NCI-H460 (cell line): ENCODE measurements at places on chromosomes 11 and 22.

DNA sequence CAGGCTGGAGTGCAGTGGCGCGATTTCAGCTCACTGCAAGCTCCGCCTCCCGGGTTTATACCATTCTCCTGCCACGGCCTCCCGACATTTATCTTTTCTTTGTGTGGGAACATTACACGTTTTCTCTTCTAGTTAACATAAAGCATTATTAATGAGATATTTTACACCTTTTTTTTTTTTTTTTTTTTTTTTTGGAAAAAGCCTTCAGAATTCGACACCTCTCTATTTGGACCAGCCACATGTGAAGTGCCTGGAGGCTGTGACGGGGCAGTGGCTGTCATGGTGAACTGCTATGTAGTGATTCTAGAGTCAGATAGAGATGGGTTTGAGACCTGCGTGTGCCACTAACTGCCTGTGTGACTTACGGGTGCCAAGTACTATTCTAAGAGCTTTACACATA, 64.3 kb downstream of the SMIM38 start:
- no peak for DNase-seq

GRCh38 chr11:91194546-91194945, 971.7 kb upstream of the CHORDC1 start:
- DNase-seq, result no peak

- no peak for DNase-seq
Observed at GRCh38 chr22:48076008-48076407, 1313.6 kb downstream of the TBC1D22A start.

DNA sequence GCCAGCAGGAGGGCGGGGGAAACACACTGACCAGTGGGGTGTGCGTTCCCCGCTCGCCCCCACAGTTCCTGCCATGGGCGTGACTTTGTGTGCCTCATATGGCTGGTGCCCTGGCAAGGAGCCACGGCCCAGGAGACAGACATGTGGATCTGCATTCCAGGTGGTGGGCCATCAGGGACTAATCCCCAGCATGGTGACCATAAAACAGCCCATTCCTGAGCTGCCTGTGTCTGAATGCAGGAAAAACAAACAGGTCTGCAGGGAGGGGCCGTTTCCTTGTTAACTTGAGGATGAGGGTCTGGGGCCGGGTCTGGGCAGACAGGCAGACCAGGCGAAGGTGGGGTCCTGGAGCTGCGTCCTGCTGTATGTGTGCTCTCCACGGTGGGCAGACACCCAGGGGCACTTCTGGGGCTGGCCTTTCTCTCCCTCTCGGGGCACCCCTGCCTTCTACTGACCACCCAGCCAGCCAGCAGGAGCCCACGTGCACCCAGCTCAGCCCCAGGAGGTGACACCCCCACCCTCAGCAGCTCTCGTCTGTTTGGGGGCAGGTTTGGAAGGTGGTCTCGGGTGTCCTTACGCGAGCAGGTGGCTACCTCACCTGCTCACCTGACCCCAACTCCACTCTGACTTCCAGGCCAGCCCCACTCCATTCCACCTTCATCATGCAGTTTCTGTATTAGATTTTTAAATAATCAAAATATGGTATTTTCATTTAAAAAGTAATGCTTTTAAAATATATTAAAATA, 120.3 kb downstream of the KCNQ1OT1 start:
- no peak for DNase-seq

- DNase-seq, result no peak
Observed at GRCh38 chr22:50485221-50486131, 1.2 kb upstream of the MIOX start.

DNA sequence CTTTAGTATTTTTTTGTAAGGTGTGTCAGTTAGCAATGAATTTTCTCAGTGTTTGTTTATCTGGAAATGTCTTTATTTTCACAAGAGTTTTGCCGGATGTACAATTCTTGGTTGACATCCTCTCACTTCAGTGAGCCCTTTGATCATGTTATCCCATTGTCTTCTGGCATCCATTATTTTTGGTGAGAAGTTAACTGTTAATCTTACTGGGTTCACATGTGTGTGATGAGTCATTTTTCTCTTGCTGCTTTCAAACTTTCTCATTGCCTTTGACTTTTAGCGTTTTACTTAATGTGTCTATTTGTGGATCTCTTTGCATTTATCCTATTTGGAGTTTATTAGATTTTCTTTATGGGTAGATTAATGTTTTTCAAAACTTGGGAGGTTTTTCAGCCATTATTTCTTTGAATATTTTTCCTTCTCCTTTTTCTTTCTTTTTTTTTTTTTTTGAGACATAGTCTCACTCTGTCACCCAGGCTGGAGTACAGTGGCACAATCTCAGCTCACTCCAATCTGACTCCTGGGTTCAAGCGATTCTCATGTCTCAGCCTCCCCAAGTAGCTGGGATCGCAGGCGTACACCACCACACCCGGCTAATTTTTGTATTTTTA, 100.5 kb upstream of the RRM1 start:
- DNase-seq, result no peak

DNA sequence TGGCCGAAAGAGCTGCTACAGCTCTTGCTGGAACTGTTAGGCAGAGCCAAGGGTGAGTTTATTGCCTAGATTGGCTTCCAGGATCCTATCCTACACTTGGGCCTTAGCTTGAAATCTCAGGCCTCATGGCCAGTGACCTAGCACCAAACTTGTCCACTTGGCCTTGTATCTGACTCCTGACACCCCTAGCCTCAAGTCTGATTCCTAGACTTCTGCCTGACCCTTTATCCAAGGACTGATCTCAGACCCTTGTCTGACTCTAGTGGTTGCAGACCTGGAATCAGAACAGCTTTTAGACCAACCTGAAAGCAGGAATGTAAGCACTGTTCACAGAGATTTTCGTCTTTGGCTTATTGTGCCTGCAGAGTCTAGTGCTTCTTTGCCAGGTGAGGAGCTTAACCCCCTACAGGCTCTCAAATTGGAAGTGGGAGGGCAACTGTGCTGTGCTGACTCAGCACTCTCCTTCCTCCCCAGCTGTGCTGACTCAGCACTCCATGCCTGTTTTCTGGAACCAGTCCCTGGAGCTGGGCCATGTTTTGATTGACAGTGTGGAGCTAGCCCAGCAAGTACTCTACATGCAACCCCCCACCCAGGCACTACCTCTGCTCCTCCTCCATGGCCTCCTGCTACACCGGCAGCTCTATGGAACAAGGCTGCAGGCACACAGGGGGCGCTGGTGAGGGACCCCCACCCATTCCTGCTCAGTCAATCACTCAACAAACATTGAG, 35.1 kb downstream of the RRP8 start:
- DNase-seq, result no peak

DNA sequence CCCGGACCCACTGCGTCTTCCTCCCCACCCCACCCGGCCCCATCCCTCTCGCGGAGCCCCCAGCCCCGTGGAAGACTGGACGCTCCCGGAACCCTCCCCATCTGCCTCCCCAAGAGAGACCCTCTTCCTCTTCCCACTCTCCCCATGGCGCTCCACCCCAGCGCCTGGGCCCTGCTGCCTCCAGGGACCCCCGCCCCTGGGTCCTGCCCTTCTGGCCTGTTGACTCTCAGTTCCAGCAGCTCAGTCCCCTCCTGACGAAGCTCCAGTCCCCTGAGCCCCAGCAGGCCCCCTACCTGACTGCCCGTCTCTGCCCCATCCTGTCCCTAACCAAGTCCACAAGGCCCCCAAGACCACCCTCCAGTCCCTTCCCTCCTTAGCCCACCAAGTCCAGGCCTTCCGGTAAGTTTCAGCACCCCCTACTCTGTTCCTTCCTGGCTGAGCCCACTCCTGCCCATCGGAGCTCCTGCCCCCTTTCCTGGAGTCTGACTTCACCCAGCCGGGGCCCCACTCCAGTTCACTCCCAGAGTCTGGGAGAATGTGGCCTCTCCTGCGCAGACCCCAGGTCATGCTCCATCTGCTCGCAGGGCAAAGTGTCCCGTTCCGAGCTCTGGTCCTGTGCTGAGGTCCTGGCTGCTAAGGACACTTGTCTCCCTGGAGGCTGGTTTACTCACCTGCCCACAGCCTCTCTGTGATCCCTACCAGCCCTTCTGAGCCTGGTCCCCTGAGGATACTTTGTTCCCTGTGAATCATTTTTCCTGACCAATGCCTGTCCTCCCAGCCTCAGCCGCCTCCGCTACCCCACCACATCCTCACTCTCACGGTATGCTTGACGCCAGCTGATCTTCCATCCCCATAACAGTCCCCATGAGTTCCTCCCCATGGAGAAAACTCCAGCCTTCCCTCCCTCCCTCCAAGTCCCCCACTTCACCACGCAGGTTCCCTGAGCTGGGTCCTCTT, 722 bp downstream of the IFITM10 start:
- no peak for DNase-seq

GRCh38 chr11:128597209-128597608, 9.9 kb upstream of the ETS1 start:
- no peak for DNase-seq

GRCh38 chr22:42817556-42817955, 39.5 kb downstream of the ARFGAP3 start:
- no peak for DNase-seq

DNA sequence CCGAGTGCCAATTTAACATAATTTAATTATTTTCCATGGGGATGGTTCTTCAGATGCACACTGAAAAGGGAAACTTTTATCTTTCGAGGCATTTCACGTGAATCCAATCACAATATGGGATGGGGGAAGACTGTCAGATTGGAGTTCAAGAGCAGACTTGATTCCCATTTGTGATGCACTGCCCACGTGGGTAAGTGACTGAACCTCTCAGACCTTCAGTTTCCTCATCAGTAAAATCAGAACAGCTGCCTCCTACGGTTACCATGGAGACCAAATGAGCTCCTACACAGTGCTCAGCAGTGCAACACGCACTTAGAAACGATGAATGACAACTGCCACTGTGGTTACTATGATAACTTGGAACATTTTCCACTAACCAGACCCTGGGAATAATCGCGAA, 21.7 kb downstream of the KIAA0930 start:
- no peak for DNase-seq

DNA sequence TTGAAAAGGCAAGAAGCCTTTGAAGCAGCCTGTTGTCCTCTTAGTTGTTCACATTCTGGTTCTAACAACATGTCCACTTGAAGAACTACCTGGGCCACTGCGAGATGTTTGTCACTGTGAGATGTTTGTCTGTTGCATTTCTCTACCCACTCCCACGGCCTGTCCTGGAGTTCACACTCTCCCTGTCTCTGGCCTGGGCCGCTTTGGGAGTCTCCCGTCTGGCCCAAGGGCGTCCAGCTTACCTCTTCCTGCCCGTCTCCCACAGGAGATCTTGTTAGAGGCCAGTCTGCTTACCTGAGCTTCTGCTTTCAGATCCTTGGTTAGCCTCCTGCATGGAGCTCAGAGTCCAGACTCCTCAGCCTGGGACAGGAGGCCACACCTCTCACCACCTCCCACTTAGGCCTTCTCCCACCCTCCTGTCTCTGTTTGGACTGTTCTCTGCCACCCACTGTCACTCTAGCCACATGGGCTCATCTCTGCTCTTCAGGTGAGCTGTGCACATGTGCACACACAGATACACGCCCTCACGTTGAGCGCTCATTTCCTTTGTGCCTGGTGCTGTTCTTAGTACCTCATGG, 66.0 kb downstream of the TBC1D22A start:
- no peak for DNase-seq

GRCh38 chr11:33052231-33052630, 12.9 kb downstream of the TCP11L1 start:
- DNase-seq, result no peak

- no peak for DNase-seq
Observed at GRCh38 chr22:30483169-30483568, 11.4 kb upstream of the SEC14L3 start.

DNA sequence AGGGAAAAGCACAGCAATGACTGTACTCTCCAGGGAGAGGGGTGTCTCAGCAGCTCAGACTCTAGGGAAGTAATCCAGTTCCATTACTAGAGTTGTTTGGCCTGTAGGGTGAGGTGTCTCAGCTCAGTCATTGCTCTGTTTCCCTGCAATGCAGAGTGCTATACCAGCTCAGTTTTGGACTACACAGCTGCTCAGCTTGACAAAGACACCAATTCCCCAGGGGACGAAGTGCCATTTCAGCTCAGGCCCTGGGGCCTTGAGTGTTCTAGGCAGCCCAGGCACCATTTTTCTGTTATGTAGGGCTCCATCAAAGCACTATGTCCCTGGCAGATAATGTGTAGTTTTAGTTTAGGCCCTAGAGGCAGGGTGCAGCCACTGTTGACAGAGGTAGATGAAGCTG, 18.2 kb downstream of the CALCB start:
- DNase-seq, result no peak

GRCh38 chr11:128904656-128905344, 13.6 kb downstream of the KCNJ5 start:
- no peak for DNase-seq

- no peak for DNase-seq
Observed at GRCh38 chr11:76564364-76564763, 106.2 kb downstream of the LRRC32 start.

- no peak for DNase-seq
Observed at GRCh38 chr11:47864901-47865300, 16.8 kb upstream of the NUP160 start.

DNA sequence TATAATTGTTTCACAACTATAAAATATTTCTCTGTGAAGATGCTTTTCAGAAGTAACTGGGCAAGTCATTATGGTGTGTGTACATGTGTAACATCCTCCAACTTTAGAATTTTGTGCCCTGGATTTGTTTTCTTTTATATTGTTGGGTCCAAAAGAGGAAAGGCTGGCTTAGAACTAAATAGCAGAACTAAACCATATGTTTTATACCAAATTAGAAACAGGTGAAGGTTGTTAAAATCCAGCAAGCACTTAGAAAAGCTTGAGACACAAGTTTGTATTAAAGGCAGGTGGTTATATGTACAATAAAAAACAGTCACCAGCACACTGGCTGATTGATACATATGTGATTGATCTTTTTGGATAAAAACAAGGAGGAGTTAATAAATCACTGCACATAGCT, 158.5 kb downstream of the WNT11 start:
- no peak for DNase-seq

- DNase-seq, result peak; percentile 48
Observed at GRCh38 chr22:39253435-39254070, 8.8 kb upstream of the PDGFB start.

DNA sequence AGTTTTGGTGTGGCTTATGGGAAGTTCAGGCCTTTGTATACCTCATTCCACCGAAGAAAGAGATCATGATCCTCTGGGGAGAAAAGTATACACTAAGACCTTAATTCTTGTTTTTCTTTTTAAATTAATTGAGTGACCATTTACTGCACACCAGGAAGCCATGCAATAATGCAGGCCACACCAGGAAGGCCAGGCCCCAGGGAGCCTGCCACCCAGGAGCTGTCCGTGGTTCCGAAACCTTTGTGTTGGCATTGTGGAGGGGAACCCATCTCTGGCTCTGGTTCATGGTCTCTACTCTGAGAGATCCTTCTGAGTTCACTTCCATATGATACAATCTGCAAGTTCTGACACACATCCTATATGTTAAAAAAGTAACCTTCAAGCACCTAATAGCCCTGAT, 291.8 kb downstream of the MIAT start:
- DNase-seq, result peak; percentile 17

DNA sequence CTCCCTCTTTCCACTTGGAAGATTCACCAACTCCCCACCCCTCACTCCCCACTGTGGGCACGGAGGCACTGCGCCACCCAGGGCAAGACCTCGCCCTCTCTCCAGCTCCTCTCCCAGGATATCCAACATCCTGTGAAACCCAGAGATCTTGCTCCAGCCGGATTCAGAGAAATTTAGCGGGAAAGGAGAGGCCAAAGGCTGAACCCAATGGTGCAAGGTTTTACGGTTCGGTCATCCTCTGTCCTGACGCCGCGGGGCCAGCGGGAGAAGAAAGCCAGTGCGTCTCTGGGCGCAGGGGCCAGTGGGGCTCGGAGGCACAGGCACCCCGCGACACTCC, 397 bp upstream of the CD44 start:
- DNase-seq, result no peak

GRCh38 chr11:122681070-122681469, 25.5 kb downstream of the UBASH3B start:
- DNase-seq, result no peak

- DNase-seq, result no peak
Observed at GRCh38 chr11:4886186-4886585, 4.5 kb downstream of the OR51T1 start.
